Spinal cord (tissue), 10 donors: ENCODE measurements at places on chromosomes 16 and 17. TPM values are rescaled to one million over a fixed set of nuclear protein-coding genes. Genes with fewer than 3 reads are reported as not detected.

Gene HMOX2
- polyA plus RNA-seq: 130 TPM

Gene CLEC3A
- polyA plus RNA-seq: 0.49 TPM

Gene ENPP7
- not detected for polyA plus RNA-seq

Gene CEP131
- polyA plus RNA-seq: 23.0 TPM

Gene GJD3
- polyA plus RNA-seq: not detected

Gene KRTAP3-1
- polyA plus RNA-seq: not detected

Gene MYH2
- polyA plus RNA-seq: 0.21 TPM

Gene ZPBP2
- polyA plus RNA-seq: not detected

Gene KRT12
- not detected for polyA plus RNA-seq

Gene SMYD4
- polyA plus RNA-seq: 11.8 TPM

Gene PRSS22
- 0.17 TPM for polyA plus RNA-seq

Gene NMRAL1
- polyA plus RNA-seq: 46.7 TPM

Gene KRT36
- not detected for polyA plus RNA-seq

Gene CFAP119
- polyA plus RNA-seq: 19.1 TPM

Gene TEKT5
- 0.27 TPM for polyA plus RNA-seq

Gene KRTAP9-2
- polyA plus RNA-seq: not detected

Gene ACE
- 15.4 TPM for polyA plus RNA-seq

Gene PPL
- 5.6 TPM for polyA plus RNA-seq

Gene SCGB1C2
- polyA plus RNA-seq: not detected

Gene QPRT
- polyA plus RNA-seq: 40.3 TPM

Gene CCL4
- polyA plus RNA-seq: 8.4 TPM

Gene RNF112
- polyA plus RNA-seq: 31.8 TPM

Gene KRTAP9-8
- polyA plus RNA-seq: not detected

Gene GDPD3
- polyA plus RNA-seq: 6.8 TPM
